ENCODE measurements at places on chromosomes 5 and 9.

DNA sequence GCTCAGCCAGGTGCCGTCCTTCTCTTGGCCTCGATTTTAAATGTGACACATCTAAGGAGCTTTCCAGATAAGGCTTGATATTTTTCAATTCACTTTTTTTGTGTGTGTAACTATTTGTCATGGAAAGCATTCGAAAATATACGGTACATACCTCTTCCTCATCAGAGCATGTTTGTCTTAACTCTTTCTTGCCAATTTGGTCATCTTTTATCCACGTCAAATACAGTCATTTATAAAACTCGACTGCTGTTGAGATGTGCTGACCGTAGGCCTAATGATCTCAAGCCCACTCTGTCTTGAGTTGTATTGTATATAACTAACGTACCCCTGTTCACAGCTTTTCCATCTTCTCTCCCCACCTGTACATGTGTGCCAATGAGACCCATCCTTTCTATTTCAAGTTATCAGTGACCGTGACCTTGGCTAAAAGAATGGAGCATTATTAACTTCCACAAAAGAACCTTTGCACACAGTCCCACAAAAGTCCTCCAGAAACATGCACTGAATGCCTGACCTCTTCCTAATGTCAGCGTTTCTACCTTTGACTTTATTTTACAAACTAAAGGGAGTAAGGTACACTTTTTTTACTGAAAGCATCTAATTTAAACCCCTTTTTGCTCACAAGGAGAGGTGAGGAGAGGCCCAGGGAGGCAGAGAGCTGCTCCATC, 61.6 kb downstream of the IPPK start:
- DNase-seq = no peak

- DNase-seq = no peak
Measured at GRCh38 chr5:150511578-150512367, 3.8 kb downstream of the NDST1 start.

DNA sequence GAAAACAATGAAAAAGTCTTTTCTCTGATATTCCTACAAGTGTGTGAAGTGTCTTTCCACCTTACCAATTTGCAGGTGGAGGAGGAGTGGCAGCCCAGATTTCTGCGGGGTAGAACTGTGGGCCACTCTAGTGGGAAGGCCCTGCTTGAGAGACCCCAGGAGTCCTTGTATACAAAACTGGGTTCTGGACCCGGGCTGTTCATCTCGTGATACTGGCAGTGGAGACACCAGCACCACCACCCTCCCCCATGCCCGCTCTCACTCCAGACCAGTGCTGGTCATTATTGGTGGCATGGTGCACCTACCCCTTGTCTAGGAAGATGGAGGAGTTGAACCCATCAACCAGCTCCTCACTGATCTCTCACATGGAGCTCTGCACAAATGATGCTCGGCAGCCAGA, 16.2 kb upstream of the TDRD7 start:
- DNase-seq = no peak

DNA sequence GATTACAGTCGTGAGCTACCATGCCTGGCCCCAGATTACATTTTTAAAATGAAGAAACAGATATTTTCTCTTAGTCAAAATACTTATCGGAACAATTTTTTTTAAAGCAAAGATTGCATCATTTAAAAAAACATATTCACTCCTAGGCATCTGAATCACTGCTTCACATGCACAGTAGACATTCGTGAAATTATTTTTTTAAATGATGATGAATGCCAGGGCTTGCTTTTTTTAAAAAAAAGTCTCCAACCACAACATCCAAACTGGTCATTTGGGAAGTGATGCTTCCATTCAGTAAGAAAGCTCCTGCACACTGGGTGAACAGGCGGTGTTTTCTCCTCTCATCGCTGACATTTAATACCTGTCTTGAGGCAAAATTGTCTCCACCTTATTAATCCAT, 223.0 kb upstream of the DMRT1 start:
- DNase-seq = no peak

GRCh38 chr9:97880336-97880735, 27.3 kb downstream of the FOXE1 start:
- DNase-seq = no peak

GRCh38 chr9:127788337-127789011, 2.6 kb downstream of the CDK9 start:
- no peak for DNase-seq

DNA sequence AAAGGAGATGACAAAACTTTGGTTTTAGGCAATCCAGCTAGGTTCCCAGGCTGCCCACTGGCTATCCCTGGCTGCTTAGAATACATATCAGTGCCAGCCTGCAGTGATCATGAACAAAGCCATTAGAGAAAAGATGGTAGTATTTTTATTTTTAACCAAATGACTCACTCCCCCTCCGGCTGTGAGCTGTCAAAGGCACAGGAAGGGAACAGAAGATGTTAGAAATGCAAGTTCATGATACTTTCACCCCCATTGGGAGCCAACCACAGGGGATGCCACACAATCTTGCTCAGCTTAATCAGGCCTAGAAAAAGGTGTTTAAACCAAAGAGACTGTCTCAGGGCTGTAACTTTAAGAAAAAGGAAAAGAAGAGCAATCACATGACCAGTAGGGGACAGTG, 70.3 kb upstream of the ASTN2 start:
- no peak for DNase-seq

DNA sequence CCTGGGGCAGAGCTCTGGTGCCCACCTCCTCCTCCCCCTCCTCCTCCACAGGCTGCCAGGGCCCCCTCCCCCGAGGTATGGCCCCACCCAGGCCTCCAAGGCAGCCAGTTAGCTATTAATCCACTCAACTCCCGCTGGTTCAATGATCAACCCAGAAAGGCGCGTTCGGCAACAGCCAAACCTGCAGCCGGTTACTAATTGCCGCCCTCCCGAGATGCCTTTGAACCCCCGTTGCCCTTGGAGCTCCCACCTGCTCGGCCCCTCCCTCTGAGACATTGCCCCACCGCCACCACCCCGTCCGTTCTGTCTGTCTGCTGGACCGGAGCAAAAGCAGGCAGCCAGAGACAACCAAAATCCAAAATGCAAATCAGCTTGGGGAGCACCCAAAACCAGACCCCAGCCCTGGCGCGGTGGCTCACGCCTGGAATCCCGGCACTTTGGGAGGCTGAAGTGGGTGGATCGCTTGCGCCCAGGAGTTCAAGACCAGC, 25.8 kb downstream of the NOTCH1 start:
- no peak for DNase-seq

DNA sequence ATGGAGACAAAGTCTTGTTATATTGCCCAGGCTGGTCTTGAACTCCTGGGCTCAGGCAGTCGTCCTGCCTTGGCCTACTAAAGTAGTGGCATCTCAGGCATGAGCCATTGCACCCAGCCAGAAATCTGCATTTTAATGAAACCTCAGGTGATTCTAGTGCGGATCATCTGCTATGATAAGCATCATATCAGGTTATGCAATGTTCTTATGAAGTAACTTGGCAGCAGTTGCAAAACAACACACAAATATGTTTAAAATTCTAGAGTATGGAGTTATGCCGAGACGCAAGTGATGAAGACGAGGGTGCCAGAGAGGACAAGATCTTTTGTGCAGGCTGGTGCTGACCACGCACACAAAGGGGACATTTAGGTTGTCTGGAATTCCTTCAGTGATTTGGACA, 153.2 kb upstream of the MEF2C start:
- DNase-seq = no peak

DNA sequence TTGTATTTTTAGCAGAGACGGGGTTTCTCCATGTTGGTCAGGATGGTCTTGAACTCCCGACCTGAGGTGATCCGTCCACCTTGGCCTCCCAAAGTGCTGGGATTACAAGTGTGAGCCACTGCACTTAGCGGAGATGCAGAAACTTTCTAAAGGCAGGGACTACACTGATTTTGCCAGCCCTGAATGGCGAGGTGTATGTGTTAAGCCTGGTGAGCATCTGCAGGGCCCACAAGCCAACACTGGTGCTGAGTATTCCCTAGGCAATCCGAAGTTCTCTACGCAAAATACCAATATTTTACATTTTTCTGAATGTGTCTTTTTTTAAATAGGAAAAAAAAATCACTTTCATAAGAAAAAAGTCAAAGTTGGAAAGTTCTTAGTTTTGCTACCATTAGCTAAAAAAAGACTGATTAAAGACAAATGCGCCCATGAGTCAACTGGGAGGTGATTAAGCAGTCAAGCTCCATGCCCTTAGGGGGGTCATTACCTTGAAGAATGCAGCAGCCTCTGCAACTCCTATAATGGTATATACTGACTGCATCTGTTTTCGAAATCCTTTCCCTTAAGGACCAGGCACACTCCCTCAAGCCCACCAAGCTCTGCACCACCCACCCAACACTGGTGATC, 502.8 kb downstream of the BNC2 start:
- DNase-seq = no peak

GRCh38 chr9:128782669-128783068, 4.4 kb upstream of the TBC1D13 start:
- DNase-seq = no peak

- DNase-seq = no peak
Measured at GRCh38 chr5:99037668-99038067, 108.9 kb upstream of the CHD1 start.

GRCh38 chr5:132087661-132088060, 14.1 kb downstream of the CSF2 start:
- no peak for DNase-seq

DNA sequence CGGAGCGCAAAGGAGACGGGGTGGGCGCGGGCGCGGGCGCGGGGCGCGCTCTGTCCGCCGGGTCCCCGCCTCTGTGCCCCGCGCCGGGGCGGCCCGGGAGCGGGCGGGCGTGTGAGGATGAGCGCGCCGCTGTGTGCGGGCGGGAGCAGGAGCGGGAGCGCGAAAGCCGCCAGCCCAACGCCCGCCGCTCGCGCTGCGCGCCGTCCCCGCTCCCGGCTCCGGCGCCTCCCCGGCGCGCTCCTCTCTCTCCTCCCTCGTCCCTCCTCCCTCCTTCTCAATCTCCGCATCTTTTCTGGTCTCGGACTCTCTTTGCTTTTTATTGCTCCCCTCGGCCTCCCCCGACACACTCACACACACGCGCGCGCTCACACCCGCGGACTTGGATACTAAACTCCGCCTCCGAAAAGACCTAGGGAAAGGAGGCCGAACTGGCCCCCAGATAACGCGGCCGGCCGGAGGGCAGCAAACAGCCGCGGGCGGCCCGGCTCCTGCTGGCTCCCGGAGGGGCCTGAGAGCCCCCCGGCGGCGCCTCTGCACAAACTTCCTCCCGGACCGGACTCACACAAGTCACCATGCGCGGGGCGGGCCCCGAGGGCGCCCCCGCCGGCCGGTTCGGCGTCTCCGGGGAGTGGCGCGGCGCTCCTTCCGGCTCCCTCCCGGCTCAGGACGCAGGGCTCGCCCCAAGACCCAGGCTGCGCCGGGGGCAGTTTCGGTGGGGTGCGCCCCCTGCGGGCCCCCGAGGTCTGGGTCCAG, at the start of gene FIBCD1:
FIBCD1 (minus strand) TSS at position 596 of the 753 bp plus-strand sequence. CDS start 640 bp downstream, outside the sequence.
- DNase-seq = no peak

- no peak for DNase-seq
Measured at GRCh38 chr9:14156046-14156445, 157.9 kb downstream of the NFIB start.

- DNase-seq = no peak
Measured at GRCh38 chr9:108095496-108095895, 605.9 kb upstream of the KLF4 start.

- no peak for DNase-seq
Measured at GRCh38 chr5:84961193-84961592, 576.5 kb upstream of the EDIL3 start.

- no peak for DNase-seq
Measured at GRCh38 chr9:13929013-13929412, 384.9 kb downstream of the NFIB start.

- DNase-seq = no peak
Measured at GRCh38 chr5:33490071-33490665, 49.4 kb downstream of the TARS1 start.

GRCh38 chr5:143244000-143244736, 159.3 kb downstream of the NR3C1 start:
- DNase-seq = no peak

- DNase-seq = peak; percentile 69
Measured at GRCh38 chr9:34437006-34437925, 21.1 kb downstream of the FAM219A start.

DNA sequence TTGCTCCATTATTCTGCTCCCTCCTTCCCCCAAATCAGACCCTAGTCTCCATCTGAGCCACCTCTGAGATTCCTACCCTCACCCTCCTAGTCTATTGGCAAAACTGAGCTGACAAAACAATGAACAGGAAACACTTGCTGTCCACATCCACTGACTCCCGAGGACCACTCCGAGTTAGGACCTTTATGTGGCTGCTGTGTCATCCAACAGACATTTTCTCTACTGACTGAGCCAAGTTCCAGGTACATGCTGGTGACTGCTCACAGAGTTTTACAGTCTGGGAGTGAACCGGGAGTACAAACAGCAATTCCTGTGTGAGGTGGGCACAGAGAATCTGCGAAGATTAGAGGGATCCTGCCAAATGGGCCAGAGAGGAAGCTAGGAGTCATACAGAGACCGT, 39.2 kb downstream of the CFAP90 start:
- no peak for DNase-seq

- no peak for DNase-seq
Measured at GRCh38 chr5:141880961-141881801, 3.0 kb upstream of the PCDH1 start.

- no peak for DNase-seq
Measured at GRCh38 chr5:150618163-150618562, 22.3 kb upstream of the SYNPO start.

All from NCI-H1092 (cell line).